Transverse colon (tissue), 4 donors: ENCODE measurements at places on chromosomes 5 and 9.

DNA sequence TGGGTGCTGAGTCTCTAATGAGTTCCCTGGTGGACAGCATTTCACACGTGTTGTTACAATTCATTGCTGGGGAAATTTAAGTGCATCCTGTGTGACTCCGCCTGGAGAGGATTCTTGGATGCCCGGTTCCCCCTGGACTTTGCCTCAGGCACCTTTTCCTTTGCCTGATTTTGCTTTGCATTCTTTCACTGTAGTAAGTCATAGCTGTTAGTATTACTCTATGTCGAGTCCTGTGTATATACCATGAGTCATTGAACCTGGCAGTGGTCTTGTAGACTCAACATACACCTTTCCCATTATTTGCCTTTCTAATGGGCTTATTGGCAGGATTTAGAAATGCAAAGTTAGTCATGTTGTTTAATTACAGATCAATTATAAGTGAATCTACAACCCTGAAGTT lies 81.9 kb upstream of the DHFR start:
- H3K36me3 ChIP-seq, result no peaks in the 10 kb centered on the region
- no peak overlapping the region for H3K27ac ChIP-seq
- no peaks in the 10 kb centered on the region for H3K4me1 ChIP-seq
- H3K27me3 ChIP-seq, result no peaks in the 10 kb centered on the region

DNA sequence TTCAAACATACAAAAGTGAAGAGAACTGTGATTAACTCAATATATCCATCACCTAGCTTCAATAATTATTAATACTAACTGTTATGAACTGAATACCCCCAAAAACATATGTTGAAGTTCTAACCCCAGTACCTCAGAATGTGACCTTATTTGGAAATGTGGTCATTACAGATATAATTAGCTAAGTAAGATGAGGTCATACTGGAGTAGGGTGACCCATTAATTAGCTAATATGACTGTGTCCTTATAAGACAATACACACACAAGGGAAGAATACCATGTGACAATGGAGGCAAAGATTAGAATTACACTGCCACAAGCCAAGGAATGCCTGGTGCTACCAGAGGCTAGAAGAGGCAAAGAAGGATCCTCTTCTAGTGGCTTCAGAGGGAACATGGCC lies 7.8 kb downstream of the RRAGA start:
- H3K4me1 ChIP-seq, result no peaks in the 10 kb centered on the region
- no peak for DNase-seq
- peaks cover 8% of the 10 kb centered on the region for H3K36me3 ChIP-seq
- no peak overlapping the region for H3K4me3 ChIP-seq

DNA sequence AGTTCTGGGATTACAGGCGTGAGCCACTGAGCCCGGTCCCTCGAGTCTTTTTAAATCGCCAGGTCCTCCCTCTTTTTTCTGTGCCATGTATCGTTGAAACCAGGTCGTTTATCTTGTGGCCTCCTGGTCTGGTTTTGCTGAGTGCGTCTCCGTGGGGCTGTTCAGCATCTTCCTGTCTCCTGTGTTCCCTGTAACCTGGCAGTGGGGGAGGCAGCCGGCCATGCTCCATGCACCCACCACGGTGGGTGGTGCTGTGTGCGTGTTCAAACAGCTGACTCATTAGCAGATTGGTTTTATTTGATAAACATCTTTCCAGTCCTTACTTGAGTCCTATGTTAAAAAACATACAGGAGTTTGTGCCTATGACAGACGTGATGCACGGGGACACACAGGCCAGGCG lies 2.7 kb downstream of the RNU6ATAC start:
- H3K4me1 ChIP-seq, result peaks cover 20% of the 10 kb centered on the region
- H3K27ac ChIP-seq, result no peak overlapping the region
- DNase-seq, result no peak
- no peaks in the 10 kb centered on the region for H3K36me3 ChIP-seq
- H3K4me3 ChIP-seq, result no peak overlapping the region
- no peaks in the 10 kb centered on the region for H3K27me3 ChIP-seq

GRCh38 chr9:71790296-71790695 lies 22.0 kb upstream of the CEMIP2 start:
- H3K36me3 ChIP-seq, result no peaks in the 10 kb centered on the region
- H3K27me3 ChIP-seq, result no peaks in the 10 kb centered on the region
- DNase-seq, result no peak
- H3K4me1 ChIP-seq, result no peaks in the 10 kb centered on the region

GRCh38 chr5:93349613-93350012 lies 231.4 kb downstream of the NR2F1-AS1 start:
- no peak overlapping the region for H3K4me3 ChIP-seq
- H3K4me1 ChIP-seq, result no peaks in the 10 kb centered on the region
- no peak overlapping the region for H3K27ac ChIP-seq
- DNase-seq, result no peak
- H3K36me3 ChIP-seq, result no peaks in the 10 kb centered on the region
- H3K27me3 ChIP-seq, result no peaks in the 10 kb centered on the region

DNA sequence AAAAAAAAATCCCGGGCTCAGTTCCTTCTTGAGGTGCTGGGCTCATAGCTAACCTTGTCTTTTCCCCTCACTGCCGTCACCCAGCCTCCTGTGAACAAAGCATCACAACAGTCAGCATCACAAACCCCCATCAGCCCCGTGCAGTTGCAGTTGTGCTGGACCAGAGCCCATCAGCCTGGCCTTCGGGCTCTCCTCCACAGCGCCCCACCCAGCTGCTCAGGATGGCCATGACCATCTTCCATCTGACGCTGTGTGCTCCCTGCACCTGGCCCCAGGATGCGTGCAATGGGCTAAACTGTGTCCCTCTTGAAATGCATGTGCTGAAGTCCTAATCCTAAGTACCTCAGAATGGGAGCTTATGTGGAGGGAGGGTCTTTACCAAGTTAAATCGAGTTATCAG lies 48.1 kb downstream of the NSUN2 start:
- no peak for DNase-seq
- H3K36me3 ChIP-seq, result no peaks in the 10 kb centered on the region
- H3K27me3 ChIP-seq, result peaks cover 33% of the 10 kb centered on the region
- H3K4me1 ChIP-seq, result peaks cover 13% of the 10 kb centered on the region
- no peak overlapping the region for H3K27ac ChIP-seq

GRCh38 chr5:135386886-135387628 lies 12.0 kb downstream of the MACROH2A1 start:
- peak; percentile 70 for DNase-seq
- H3K4me1 ChIP-seq, result peaks cover 40% of the 10 kb centered on the region
- no peak overlapping the region for H3K4me3 ChIP-seq
- H3K27me3 ChIP-seq, result no peaks in the 10 kb centered on the region

DNA sequence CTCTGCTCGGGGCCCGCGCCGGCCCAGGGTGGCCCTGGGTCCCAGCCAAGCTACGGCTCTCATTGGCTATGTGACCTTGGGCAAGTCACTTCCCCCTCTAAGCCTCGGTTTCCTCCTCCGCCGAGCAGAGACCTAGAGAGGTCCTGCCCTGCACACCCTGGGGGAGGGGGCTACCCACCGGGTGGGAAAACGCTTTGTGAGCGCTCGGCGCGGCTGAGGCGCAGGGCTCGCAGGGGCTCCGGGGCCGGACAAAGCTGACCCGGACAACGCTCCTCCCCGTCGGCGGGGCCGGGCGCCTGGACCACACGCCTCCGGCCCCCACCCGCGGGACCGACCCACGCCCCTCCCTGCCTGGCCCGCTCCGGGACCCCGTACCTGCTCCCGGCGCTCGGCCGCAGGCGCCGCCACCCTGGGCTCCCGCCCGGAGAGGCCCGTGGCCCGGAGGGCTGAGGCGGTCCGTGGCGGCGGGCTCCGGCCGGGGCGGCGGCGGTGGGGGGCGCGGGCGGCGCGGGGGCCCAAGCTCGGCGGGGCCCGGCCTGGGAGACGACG lies 85.7 kb upstream of the MELK start:
- peaks cover 17% of the 10 kb centered on the region for H3K4me1 ChIP-seq
